ENCODE measurements at places on chromosomes 3 and 15. TPM values are rescaled to one million over a fixed set of nuclear protein-coding genes. Genes with fewer than 3 reads are reported as not detected.

ZIC1 gene
- total RNA-seq, result 184 TPM

TMEM45A gene
- 9.6 TPM for total RNA-seq

DNA sequence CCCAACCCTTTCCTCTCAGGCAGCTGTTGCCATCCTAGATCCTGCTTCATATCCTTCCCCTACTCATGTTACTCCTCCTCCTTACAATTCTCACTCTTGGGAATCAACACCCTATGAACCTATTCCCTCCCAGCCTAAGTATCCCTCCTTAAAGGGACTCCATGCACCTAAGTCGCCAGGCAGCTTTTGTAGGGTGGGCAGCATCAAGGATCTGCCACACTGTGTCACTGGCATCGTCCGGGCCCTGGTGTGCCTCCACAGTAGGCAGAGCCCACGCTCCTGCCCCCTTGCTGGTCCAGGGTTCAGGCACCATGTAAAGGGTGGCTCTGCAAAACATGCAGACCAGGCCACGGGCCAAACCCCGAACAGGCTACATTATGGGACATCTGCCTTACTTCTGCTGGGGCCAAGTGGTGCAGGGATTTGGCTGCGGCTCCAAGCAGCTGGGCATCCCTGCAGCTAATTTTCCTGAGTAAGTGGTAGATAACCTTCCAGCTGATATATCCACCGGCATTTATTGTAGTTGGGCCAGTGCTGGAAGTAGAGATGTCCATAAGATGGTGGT is 53.4 kb downstream of the GSK3B start:
- DNase-seq, result no peak

DNA sequence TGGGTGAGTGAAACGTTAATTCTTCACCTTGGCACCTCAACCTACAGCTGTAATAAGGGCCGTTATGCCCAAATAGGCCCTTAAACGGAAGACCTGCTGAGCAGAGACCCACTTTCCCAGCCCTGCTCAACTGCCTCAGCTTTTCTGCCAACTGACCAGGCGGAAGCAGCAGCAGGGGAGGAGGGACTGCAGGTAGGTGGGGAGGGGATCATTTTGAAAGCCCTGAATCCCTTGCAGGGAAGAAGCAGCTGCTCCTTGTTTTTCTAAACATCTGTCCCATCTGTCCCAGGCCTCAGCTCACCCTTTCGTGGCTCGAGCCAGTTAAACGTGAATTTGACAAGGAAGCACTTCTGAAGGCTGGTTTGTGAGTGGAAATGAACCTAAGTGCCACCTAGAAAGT is 978 bp upstream of the CMC1 start:
- DNase-seq, result no peak

- no peak for DNase-seq
Observed at GRCh38 chr15:56886363-56886931, 32.0 kb upstream of the TCF12 start.

- DNase-seq, result no peak
Observed at GRCh38 chr3:65664446-65664845, 374.3 kb downstream of the MAGI1 start.

- no peak for DNase-seq
Observed at GRCh38 chr15:96274698-96275097, 55.8 kb upstream of the NR2F2 start.

DNA sequence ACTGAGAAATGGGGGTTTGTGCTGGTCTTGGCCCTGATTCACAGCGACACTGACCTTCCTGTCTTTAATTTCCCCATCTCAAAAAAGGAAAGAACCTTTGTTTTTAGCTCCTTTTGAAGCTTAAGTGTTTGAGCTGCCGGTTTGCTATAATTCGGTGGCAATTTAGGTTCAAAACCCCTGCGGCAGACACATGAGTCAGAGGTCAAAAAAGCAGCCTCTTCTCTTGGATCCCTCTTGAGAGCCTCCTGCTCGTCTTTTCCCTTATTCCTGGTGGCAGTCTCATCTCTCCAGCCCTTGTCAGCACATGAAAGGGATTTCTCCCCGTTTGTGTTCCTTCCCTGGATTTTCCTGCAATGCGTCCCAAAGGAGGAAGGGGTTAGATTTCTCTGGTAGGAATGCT is 64.5 kb downstream of the GRIP2 start:
- no peak for DNase-seq
